ENCODE measurements at places on chromosomes 2 and 18.
A peak's percentile ranks its signal among the peaks of the same experiment; 100 is the strongest.

DNA sequence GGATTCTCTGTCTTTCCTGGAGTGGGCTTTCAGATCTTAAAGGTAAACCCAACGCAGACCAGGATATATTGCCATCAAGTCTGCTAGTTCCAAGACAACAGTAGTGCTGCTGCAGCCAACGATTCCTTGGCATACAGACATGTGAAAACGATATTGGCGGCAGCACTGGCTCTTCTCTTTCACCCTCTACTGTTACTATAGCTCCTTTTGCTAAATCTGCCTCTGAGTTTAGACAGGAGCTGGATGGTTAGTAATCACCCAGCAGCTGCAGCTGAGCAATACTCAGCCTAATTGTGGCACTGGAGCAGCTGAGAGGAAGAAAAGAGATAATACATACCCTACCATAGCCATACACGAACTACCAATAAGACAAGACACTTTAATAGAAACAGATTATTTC is 4.0 kb downstream of the YES1 start:
- DNase-seq = peak; percentile 48

GRCh38 chr18:74082742-74083556 is 64.7 kb downstream of the FBXO15 start:
- no peak for DNase-seq

DNA sequence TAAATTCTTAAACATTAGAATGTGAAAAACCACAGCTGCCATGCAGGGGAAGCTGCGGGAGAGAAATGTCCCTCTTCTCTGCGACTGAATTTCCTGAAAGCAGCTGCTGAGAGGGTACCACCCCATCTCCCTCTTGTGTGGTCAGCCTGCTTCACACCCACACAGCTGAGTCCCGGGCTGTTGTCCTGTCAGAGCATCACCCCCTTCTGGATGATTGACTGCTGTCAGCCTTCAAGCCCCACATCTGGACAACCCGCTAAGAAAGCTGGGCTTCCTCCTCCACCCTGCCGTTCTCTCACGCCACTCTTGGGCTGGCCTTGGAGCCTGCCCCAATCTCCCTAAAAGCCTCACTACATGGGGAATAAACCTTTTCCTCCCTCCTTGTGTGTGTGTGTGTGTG is 26.0 kb downstream of the SH3YL1 start:
- no peak for DNase-seq

- DNase-seq = no peak
Observed at GRCh38 chr2:218329826-218330593, 26.6 kb upstream of the CATIP start.

DNA sequence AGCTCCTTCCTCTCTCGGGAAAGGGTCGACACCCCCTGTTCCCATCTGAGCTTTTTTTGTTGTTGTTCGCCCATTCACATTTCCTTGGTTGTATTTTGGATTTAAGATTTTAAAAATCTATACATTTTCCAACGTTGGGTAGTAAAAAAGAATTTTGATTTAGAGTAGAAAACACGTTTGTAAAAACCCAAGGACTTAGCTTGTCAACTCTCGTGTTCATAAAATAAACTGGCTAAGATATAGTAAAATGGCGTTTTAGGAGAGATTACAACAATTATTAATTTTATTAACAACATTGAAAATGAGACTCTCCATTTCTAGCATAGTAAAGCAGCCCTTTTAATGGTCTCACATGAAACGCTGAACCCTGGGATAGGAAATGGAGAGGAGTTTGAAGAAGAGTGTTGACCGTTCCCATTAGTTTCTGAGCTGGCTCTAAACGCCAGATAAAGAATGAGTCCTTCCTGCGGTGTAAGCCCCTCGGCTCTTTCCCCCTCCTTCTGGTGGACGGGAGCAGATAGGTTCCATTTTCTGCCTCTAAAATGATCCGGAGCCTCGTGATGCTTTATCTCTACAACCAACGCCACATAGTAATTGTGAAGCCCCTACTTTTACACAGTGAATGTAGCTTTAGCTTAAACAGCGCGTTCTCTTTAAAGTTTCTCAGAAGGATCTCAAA is 24.0 kb upstream of the ZNF516 start:
- DNase-seq = peak; percentile 84

- DNase-seq = no peak
Observed at GRCh38 chr2:27211241-27211942, 449 bp upstream of the ATRAID start.

GRCh38 chr2:118249531-118249930 is 161.3 kb downstream of the INSIG2 start:
- DNase-seq = no peak

DNA sequence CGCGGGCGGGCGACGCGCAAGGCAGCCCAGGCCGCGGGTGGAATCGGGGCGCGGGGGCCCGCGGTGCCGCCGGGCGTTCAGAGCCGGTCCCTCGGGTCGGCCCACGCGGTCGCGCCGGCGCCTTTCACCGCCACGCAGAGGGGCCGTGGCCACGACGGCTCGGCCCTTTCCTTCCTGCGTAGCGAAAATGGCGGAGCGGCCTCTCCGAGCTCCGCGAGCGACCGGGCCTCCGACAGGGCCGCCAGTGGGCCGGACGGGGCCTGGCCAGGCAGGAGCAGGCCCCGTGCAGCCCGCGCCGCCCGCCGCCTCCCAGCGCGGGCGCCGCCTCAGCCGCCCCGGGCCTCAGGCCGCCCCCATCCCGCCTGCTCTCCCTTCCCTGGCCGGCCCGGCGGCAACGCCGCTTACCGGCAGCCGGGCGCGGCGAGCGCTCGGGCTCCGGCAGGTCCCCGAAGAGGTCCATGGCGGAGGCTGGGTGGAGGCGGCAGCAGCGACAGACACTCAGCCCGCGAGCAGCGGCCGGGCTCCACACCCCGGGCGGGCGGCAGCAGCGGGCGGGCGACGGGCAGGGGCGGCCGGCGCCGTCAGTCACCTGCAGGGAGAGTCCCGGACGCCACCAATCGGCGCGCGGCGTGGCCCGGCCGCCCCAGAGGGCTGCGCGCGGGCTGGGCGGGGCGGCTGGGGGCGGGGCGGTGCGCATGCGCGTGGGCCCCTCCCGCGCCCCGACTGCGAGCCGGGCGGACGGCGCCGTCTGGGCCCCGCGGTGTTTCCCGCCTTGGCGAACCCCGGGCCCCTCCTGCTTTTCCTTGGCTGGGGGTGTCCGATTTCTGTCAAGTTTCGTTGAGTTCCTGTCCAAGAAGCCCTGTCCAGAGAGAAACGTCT is at the start of gene ILKAP:
ILKAP (minus strand) TSS at position 602 of the 879 bp plus-strand sequence; CDS start at position 460, 142 bp downstream.
- DNase-seq = peak; percentile 92

- no peak for DNase-seq
Observed at GRCh38 chr18:11037533-11038240, 111.7 kb downstream of the PIEZO2 start.

GRCh38 chr2:150909613-150910012 is 352.1 kb downstream of the RBM43 start:
- DNase-seq = no peak

GRCh38 chr18:52288403-52289004 is 51.5 kb upstream of the DCC start:
- DNase-seq = peak; percentile 71

- no peak for DNase-seq
Observed at GRCh38 chr18:71370095-71370494, 1081.2 kb downstream of the SOCS6 start.

GRCh38 chr2:120779781-120780283 is 44.2 kb downstream of the GLI2 start:
- DNase-seq = no peak

Measured in NCI-H146 (cell line).